ENCODE measurements at places on chromosomes 4 and X.

GRCh38 chr4:79155336-79155735 is 170.5 kb downstream of the NAA11 start:
- no peak for DNase-seq

- no peak for DNase-seq
Measured at GRCh38 chrX:19956923-19957322, 33.9 kb downstream of the BCLAF3 start.

DNA sequence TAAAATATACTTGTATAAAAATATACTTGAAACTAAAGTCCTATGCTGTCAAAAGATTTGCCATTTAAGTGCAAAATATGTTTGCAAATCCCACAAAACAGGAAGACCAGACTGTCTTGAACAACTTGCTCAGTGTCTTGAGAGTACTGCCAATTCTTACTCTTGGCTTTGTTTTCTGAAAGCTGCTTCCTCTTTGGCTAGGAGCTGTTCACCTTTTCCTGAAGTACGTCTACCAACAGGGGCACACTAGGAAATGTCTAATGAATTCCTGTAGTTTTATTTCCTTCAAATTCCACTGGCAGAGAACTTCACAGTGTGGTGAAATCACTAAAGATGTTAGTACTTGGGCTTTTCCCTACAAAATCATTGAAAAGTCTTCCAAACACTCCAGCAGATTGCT is 46.4 kb upstream of the ABCG2 start:
- DNase-seq: no peak

- no peak for DNase-seq
Measured at GRCh38 chr4:17758485-17758884, 22.9 kb downstream of the FAM184B start.

DNA sequence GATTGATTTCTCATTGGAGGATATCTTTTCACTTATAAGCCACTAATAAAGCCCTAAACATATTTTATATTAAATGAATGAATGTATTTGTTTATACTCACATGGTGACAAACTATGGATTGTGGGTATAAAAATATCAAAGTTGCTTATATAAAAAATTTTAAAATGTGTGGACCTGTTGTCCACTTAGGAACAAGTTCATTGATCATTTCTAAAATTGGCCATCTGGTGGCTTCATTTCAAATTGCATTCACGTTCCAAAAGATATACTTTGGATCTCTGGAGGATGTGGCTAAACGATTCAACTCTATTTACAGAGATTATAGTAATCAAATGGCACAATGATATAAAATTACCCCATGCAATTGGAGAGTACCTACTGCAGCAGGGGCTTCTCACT is 32.5 kb downstream of the FSTL5 start:
- no peak for DNase-seq

DNA sequence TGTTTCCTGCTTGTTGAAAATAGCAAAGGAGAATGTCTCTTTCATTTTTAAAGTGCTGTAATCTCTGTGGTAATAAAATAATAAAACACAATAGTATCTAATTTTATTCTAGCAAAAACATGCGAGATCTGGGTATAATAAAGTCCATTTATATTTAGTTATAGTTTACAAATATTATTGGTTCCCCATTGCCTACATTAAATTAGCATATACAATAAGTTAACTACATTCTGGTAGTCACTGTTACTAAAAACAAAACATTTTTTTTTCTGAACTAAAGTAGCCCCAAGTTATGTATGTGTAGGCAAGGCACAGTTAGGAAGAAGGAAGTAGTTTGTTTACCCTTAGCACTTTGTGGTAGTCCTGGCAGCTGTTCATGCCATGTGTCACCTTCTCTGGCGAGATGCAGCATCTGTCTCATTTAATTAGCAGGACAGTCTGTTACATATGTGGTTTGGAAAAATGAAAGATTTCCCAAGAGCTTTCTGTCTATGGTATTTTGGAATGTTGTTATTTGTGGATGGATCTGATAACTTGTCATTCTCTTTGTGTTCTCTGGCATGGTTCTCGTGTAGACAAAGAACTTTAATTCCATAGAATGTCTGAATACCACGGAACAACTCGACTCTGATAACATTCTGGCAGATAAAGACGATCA is 231.3 kb upstream of the PITX2 start:
- DNase-seq: no peak
